ENCODE measurements at places on chromosomes 3 and 15. TPM values are rescaled to one million over a fixed set of nuclear protein-coding genes. Genes with fewer than 3 reads are reported as not detected.

Gene ROPN1
- not detected for total RNA-seq

- no peak for DNase-seq
Measured at GRCh38 chr3:12990306-12990705, 82.9 kb downstream of the IQSEC1 start.

DNA sequence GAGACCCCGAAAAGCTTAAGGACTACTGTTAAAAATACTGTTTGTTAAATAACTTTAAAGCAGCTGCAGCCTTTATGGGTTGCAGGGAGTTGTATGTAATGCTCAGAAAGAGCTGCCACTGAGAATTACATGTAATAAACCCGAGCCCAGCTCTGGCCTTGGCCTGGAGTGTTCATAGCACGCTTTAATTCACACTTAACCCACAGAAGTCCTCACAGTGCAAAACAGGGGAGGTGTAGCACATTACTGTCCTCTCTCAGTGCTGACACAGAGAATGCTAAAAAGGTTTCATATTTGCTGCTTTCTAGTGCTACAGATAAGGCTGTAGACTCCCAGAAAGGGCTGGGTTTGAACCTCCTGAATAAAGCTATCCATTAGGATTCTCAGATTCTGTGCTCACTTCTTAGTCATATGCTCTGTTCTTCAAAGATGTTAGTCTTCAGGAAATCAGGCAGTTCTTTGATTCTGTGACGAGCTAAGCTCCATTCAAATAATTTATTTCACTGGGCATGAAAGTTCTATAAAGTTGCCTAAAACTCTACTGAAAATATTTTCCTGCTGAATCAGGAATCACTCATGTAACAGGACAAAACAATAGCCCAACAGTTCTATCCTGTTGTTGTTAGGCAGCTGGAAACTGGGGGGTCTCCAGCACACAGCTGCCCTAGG lies 108.0 kb downstream of the SENP2 start:
- no peak for DNase-seq

GRCh38 chr3:131480116-131480515 lies 22.7 kb downstream of the MRPL3 start:
- no peak for DNase-seq

Gene LPCAT4
- 44.4 TPM for total RNA-seq

DNA sequence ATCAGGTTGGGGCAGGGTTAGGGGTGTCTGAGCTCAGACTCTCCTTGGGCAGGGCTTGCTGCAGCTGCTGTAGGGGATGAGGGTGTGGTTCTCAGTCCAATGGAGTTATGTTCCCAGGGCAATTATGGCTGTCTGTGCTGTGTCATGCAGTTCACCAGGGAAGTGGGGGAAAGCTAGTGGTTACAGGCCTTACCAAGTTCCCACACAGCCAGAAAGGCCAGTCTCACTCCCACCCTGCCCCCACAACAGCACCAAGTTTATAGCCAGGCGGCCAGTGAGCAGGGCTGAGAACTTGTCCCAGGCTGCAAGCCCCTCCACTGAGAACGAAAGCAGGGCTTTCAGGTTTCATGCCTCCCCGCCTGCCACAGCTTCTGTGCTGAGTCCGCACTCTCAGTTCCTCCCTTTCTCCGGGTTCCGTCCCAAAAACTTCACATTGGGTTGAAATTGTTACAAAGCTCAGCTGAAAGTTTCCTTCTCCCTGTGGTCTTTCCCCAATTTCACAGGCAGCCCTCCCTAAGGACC lies 19.6 kb upstream of the CPOX start:
- DNase-seq, result no peak

DNA sequence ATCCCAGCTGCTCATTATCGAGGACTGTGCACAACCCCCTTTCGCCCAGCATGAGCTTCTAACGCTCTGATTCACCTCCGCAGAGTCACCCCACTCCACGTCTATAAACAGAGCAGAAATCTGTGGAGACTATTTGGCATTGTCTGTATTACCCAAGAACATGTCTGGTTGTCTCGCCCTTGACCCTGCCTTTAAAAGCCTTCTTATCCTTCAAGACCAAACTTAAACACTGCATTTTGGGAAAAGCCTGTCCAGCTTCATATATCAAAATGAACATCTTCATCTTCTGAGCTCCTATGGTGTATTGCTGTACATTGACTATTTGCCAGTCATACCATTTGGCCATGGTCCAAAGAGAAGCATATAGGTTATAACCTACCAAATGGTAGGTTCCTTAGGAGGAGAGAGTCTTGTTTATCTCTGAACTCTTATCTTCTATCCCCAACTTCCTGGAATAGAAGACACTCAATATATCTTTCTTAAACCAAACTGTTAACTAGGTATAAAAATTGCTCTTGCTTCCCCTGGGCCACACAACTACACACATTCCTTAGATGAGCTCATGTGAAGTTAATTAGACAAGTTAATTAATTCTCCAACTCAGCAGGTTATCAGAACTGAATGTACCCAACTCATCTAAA lies 90.1 kb downstream of the FBN1 start:
- no peak for DNase-seq

DNA sequence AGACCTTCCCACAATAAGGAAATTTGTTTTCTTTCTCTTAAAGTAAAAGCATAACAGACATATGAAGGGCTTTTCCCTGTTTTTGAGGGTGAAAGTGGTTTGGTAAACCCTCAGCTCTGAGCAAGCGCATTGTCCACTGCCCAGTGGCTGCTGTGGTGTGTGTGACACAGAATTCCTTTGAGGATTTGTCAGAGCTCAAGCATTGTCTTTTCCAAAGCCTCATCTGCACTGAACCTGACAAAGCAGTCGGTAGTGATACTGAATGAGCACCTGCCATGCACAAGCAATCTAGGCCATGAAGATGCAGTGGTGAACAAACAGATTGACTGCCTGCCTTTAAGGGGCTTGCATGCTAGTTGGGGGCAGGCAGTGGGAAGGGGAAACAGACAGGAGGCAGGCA lies 128.3 kb downstream of the PLCL2 start:
- DNase-seq, result no peak

DNA sequence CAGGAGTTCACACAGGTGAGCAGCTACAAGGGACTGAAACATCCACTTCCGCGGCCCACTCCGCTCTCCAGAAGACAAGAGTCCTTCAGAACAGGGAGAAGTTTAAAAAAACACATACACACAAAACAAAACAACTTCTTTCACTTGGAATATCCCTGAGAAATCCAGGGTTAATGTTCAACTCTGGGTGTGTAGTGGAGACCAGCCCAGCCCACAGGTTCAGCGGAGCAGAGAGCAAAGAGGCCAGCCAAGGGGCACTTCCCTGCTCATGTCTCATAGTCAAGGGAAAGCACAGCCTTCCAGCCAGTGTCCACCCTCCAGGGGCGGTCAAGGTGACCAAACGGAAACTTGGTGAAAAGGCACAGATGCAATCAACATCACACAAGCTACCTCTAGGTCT lies 41.6 kb downstream of the WNT5A start:
- DNase-seq, result no peak

DNA sequence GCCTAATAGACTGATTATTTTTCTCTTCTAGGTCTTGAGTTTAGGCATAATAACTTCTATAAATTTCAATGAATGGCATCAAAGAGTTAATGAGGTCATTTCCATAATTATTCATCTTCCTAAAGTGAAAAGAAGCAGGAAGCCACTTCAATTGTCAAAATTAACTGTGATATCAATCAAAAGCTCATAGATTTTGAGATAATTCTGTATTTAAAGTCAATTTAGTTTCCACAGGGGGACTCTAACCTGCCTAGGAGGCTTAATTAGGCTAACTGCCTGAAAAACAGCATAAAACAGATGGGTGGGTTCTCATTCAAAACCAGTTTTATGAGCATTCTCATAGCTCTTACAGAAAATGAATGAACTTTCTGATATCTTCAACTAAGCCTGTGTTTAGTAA lies 177.8 kb downstream of the OTOL1 start:
- DNase-seq, result no peak

DNA sequence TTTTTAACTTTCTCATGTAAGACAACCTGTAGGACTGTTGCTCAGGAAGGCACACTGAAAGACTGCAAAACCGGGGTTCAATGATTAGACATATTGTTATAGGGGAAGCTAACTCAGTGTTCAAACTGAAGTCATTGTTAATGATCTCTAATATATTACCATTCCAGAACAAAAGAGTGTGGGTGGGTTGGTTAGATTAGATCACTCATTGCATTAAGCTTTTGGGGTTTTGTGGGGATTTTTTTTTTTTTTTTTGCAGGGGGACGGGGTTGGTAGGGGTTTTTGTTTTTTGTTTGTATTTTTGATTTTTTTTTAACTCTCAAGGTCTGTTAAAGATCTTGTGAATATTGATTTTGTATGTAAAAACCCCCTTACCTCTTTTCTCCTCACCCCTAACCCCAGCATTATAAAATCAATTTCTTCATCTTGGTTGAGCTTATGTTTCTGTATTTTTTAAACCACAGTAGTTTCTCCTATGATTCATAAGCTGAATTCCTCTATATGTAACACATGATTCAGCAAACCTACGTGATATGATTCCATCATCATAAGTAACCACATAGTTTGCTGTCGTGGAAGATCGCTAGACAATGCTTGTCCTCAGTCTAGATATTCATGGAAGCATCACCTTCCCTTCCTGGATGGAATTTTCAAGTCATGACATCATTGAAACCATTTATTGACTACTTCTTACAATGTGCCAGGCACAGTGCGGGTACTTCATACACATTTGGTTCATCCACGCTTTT lies 544.1 kb upstream of the MDFIC2 start:
- peak; percentile 8 for DNase-seq

DNA sequence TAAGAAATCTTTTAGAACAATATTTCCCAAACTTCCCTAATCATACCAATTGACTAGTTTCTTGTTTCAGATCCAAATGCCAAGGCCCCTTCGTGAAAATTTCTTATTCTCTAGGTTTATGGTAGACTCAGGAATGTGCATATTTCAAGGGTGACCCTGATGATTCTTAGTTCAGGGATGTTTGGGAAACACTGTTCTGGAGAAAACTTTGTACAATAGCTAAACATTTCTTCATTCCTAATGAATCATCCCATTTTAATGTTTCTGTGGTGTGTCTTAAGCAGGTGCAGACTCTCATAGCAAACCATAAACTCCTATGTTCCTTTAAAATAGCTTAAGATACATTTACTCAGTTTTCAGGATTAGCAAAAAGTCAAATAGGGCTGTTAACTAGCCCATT lies 314.5 kb downstream of the TIGIT start:
- no peak for DNase-seq

Gene TMCO5A
- not detected for total RNA-seq

DNA sequence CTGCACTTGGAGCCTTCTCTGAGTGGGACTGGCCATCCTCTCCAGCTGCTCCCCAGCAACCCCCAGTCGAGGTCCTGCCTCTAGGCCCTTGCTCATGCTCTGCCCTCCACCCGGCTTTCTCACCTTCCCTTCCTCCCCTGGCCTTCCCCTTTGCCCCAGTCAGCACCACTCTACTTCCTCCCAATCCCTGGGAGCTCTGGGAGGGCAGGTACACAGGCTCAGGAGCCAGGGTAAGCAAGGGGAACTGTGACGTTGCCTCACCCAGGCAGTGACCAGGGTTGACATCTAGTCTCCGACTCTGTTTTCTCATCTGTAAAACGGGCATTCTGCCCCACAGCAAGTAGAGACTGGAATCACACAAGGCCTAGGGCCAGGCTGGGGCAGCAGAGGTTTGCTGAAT lies 66.6 kb upstream of the TMEM115 start:
- DNase-seq, result no peak

DNA sequence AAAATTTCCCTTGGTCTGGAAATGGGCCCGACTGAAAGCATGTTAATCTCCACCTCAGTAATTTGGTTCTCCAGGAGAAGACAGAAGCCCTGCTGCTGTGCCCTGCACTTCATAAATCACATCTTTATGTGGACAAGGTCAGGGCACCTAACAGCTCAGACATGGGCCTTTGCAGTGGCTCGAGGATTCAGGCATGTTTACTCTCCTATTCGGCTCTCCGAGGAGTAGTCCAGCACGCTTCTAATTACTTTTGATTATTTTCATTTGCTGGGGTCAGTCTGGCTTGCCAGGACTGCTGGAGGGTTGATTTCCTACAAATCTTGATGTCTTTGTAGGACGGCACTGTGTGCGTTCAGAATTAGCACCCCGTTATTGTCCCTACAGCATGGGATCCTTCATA lies 511.2 kb downstream of the MECOM start:
- DNase-seq, result no peak

DNA sequence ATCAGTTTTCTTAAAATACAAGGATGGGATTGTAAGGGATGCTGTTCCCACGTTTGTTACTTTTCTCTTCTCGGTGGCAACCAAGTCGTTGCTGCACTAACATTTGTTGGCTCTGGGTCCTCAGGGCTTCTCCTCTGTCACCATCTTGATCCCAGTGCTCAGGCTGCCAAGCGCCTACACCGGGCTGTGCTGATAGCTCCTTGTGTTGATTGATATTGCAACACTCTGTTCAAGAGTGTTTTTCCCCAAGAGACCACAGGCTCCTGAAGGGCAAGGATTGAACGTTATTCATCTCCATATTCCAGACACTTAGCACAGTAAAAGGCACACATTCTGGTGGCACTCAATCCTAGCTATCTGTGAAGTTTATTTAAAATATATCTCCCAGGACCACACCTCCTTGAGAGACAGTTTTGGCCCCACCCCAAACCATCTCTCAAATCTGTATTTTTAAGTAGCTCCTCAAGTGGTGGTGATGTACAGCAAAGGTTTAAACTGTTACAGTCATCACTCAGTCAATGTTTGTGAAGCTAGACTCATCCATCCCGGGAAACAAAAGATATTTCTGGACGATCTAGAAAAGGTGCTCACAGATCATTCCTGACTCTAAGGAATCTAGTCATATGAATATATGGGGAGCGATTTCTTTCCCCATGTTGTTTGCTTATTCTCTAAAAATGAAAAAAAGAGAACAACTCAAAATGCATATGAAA lies 38.5 kb upstream of the FOXP1 start:
- no peak for DNase-seq

DNA sequence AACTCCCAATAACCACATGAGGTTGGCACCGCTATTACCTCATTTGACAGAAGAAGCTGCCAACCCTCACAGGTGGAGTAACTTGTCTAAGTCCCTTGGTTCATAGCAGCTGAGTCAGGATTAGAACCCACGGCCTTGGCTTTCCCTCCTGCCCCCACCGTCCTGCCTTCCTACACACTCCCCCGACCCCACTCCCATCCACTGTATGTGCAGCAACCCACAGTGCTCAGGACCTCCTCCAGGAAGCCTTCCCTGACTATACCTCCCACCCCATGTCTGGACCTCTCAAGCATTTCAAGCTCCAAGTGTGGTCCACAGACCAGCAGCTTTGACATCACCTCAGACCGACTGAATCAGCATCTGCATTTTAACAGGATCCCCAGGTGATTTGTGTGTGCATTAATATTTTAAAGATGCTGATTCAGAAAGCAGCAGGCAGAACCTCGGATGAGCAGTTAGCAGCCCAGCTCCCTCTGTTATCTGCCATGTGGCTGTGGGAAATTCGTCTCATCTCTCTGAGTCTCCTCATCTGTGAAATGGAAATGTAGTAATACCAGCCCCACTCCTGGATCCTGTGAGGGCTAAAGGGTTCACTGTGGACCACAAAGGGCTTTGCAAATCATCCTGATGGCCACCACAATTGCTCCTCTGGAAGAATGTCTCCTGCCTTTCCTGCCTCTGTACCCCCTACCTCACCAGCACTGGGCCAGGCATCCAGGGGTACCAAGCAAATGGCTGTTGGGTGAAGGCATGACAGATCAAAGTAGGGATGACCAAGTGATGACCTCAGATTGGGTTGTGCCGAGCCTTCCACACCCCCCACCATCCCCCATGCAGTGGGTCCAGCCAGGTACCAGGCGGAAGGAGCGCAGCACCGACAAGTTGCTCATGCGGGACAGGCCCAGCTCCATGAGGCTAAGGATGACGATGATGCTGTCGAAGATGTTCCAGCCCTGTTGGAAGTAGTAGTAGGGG lies 62.7 kb downstream of the SCN5A start:
- DNase-seq, result no peak
